ENCODE measurements at places on chromosomes 2 and 18.

GRCh38 chr2:204202253-204202652, 265.7 kb downstream of the ICOS start:
- no peak for DNase-seq

DNA sequence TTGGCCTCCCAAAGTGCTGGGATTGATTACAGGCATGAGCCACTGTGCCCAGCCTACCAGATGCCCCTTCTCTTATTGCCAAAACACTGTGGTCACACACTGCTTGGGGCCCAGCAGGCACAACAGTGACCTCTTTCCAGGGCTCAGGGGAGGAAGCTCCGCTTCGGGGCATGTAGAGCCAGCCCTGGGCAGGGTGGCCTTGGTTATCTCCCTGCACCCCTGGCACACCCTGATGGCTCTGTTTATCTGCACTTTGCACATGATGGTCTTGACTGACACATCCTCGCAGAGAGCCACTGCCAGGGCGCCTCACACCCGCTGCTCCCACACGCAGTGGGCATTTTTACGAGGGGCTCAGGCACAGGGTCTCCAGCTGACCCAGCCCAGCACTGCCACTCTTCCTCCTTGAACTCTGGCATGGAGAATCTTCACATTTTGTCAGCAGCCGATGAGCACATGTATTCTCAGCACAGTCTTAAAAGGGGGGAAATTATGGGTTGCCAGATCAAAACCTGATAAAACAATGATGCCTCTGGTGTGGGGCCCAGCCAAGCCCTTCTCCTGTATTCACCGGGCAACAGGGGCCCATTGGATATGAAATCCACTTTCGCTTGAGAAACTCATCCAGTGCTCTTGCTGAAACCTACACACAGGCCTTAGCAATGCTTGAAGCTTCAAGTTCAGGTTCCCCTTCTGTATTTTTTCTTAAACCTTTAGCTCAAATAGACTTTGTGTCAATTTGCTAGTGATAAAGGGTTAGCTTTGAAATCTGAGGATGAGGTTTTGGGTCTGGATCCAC, 5.9 kb downstream of the GYPC start:
- DNase-seq: no peak

GRCh38 chr2:235567842-235568241, 74.0 kb downstream of the AGAP1 start:
- DNase-seq: no peak

GRCh38 chr18:73087282-73087977, 219.6 kb upstream of the NETO1 start:
- no peak for DNase-seq

- no peak for DNase-seq
Measured at GRCh38 chr2:200625958-200626363, 40.1 kb downstream of the AOX1 start.

DNA sequence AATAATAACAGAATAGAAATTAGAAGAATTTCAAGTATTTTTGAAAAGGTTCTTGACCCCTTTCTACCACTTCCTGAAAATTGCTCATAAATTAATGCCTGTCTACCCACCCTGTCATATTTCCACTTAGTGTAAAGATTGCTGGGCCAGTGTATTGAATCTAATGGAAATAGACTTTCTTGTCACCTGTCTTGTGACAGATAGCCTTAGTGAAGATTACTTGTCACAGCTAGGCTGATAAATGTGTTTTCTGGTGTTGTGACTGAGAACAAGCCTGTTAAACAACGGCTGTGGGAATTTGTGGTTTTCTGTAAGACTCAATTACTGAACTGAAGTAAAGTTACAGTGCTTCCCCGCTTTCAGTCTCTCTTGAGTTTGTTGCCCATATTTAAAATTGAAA, 37.0 kb downstream of the PIK3C3 start:
- DNase-seq: no peak

GRCh38 chr2:45833301-45833967, 182.0 kb downstream of the PRKCE start:
- no peak for DNase-seq

DNA sequence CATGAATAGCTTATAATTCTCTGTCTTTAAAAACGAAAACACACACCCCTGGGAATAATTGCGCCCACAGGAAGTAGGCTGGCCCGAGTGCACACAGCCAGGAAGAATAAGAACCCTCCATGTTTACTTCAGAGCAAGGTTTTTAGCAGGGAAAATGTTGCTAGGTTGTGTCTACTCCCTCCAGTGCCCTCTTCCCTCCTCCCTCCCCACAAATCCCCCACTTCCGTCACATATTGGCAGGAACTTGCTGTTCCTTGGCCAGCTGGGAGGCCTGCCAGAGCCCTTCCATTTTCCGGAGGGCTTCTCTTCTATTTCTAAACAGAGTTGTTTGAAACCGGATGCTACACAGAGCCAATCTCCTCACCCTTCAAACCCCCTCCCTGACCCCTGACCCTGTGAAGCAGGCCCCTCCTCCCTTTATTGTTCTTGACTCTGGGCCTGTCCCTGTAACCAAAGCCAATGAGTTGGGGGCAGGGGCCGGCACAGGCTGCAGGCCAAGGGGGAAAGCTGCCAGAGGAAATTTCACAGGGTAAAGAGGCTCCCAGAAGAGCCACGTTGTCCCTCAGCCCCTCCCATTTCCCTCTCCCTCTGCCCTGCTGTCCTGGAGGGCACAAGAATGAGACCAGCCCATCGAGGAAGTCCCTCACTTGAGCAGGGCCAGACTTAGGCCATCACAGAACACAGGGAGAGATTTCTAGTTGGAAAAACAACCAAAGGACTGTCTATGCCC, 49.8 kb upstream of the LGALSL start:
- no peak for DNase-seq

DNA sequence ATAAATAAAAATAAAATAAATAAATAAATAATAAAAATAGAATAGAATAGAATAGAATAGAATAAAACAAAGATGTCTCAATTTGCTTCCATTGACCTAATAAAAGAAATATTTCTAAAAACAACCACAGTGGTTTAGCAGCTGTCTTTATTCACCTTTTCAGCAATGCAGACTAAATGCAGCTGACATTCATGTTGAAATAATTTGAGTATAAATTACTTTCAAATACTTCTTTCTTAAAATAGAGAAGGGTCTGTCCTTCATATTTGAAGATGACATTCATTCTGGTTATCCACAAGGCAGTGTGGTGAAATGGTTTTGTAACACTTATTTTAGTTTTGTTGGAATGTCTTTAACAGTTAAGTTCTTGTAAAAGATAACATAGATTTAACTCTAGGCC, 469.4 kb downstream of the IRS1 start:
- no peak for DNase-seq

DNA sequence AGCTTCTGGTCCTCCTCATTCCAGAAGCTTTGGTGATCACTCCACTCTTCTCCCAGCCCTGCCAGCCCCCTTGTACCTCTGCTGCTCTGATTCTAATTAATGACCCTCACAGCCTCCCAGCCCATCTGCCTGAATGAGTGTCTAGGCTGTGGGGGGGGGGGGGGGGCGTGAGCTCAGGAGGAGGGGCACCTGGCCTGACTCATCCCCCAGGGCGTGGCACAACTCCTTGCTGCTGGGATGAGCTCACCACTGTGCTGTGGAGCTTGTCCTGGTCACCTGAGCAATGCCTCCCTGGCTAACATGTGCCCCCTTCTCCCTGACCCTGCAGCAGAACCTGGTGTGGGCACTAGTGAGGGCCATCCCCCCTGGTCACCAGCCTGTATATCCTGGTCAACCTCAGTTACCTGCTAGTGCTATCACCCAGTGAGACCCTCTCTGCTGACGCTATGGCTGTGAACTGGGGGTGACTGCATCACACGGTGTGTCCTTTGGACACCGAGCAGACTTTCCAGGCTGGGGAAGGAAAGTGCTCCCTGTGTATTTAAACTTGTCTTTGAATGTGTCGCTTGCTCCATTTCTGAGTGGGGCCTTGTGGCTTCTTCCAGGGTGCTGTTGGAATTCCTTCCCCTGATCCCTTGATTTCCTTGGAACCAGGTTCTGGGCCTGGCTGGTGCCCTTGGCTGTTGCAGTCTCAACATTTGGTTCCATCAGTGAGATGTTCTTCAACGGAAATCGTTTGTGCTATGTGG, 41.5 kb upstream of the PUM2 start:
- no peak for DNase-seq

- DNase-seq: no peak
Measured at GRCh38 chr2:53820711-53821110, 33.9 kb downstream of the ERLEC1 start.

DNA sequence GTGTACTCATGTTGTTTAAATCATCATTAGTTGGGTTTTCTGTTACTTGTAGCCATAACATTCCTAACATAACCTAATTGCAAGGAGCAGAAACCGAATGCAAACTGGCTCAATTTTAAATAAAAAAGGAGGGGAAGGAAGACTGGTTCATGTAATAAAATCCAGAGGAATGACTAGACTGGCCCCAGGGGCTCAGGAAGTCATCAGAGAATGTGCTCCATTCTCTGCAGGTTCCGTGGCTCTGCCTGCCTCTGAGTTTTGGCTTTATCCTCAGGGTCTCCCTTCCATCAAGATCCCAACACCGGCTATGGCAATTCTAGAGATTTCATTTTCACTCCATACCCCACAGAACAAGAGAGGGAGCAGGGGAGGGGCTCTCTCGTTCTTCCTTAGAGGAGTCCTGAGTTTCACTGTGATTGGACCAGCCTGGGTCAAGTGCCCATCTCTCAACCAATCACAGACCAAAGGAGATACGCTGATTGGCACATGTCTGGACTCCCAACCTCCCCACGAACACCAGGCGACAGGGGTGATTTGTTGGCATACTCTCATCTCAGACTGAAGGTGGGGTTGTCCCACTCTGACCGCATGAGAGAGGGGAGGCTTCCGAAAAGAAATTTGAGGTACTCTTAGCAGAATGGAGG, 64.8 kb downstream of the NPPC start:
- DNase-seq: no peak

GRCh38 chr2:65056215-65057053, at the start of gene CEP68:
Gene CEP68, plus strand, starts transcription at chr2:65056416. Its CDS starts 13,029 bp downstream, at chr2:65069445.
- peak; percentile 95 for DNase-seq

- DNase-seq: no peak
Measured at GRCh38 chr18:42614619-42615293, 500.7 kb downstream of the RIT2 start.

- no peak for DNase-seq
Measured at GRCh38 chr2:44420725-44421124, 59.0 kb downstream of the CAMKMT start.

DNA sequence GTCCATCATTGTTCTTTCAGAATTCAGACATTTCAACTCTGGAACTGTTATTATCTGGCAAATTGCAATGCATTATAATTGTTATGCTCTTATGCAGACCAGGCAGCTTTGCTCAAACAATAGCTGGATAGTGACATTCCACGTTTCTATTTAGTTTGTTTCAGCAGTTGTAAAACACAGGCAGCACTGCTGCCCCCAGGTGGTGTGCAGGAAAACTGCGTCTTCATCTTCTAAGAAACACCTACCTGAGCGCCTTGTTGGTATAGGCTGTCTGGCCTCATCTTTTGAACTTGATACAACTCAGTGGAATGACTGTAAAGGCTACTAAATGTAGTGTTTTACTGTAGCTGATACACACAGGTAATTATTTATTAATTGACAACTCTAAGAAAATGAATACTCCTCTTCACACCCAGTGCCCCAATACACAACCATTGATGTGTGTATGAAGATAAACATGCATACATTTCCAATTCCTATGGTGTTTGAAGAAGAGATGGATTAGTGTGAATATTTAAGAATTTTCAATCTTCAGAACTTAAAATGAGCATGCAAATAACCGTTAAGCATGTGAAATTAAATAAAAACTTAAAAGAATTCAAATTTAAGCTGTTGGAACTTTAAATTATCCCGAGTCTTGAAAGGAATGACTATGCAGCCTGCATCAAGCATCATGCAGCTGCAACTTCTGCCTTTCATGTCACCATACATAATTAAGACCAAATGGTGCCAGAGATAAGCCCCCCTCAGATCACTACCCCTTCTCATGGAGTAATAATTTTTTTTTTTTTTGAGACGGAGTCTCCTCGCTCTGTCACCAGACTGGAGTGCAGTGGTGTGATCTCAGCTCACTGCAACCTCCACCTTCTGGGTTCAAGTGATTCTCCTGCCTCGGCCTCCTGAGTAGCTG, 85.6 kb downstream of the CD8B2 start:
- DNase-seq: no peak

DNA sequence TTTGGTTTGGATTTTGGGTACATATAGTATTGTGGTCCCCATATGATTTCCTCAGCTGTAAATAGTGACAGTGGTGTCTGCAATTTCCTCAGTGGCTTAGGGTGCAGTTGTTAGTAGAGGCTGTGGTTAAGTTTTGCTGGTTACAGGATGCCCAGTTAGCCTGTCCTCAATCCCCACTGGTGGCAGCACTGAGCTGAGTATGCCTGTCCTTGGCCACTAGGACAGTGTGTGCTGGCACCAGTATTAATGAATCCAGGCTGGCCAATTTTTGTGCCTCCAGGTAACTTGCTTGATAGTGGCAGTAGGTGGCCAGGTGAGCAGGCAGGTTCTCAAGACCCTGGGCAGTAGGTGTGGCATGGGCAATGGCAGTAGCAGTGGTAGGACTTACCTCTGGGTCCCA, 973.1 kb downstream of the TMEM182 start:
- DNase-seq: no peak

- DNase-seq: no peak
Measured at GRCh38 chr2:45533771-45534170, 77.3 kb downstream of the SRBD1 start.

- DNase-seq: no peak
Measured at GRCh38 chr18:11861583-11862288, 10.5 kb downstream of the CHMP1B start.

- DNase-seq: no peak
Measured at GRCh38 chr2:127233710-127234109, 13.6 kb upstream of the CYP27C1 start.

GRCh38 chr2:14901737-14902136, 269.2 kb downstream of the LRATD1 start:
- no peak for DNase-seq

GRCh38 chr2:214775971-214776370, 33.5 kb downstream of the BARD1 start:
- no peak for DNase-seq

- DNase-seq: no peak
Measured at GRCh38 chr2:239502430-239503186, 101.8 kb upstream of the HDAC4 start.

- no peak for DNase-seq
Measured at GRCh38 chr2:231928901-231929725, 2.9 kb upstream of the NPPC start.

- DNase-seq: no peak
Measured at GRCh38 chr2:67948057-67948456, 114.7 kb downstream of the C1D start.

DNA sequence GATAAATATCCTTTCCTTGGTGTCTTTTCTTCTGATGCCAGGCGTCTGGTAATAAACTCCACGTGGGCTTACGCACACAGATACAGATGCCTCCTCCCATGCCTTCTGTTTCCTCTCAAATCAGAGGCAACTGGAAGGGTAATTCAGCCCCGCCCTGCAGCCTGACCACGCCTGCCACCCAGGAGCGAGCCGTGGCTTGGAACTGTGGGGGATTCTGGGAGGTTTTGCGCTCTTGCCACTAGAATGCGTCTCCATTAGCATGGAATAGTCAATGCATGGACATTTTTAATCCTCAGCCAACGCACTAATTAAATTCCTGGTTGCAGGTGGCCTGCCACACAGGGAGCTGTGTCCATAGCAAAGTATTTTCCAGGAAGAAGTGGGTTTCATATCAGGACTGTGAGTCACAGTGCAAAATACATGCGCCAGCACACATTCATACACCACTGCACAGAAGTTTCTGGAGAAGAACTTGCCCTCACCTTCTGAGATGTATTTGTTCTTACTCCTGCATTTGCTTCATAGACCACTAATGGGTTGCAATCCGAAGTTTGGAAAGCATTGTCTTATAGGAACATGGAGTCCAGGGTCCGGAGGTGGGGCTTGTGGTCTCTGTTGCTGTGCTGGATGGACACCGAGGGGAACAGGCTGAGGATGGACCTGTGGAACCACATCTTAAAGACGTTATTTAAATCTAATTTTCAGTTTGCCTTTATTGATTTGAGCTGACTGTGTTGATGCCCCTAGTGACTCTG, 151.4 kb downstream of the LDLRAD4 start:
- no peak for DNase-seq

Data from 8988T (cell line).